ENCODE measurements at places on chromosomes 5 and 9.

DNA sequence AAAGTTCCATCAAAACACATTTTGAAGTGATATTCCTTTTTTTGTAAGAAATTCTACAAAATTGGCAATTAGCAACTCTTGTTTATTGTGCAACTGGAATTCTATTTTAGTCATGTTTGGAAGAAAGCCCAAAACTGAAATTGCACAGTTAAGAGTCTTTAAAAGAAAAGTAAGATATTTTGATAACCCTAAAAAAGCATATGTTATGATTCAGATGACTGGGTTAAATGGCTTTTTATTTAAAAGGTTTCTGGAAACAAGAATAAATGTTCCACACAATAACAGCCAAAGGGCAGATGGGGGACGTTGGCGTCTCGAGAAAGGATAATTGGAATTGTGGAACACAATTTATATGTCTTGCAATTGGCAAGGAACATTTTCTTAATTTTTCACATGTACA is 275.2 kb downstream of the CDH9 start:
- no peak for DNase-seq

DNA sequence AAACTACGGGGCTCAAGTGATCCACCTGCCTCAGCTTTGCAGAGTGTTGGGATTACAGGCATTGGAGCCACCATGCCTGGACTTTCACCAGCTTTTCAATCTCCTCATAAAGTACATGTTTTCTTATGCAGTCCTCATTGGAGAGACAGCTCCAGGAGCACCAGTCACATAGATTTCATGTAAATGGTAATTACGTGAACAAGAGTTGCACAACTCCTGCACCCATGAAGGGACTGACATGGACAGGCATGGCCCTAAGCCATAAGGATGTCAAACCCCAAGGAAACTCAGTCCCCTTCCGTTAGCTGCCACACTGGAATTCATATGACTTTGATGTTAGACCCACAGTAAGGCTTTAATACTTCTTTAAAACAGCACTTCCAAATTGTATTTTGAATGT is 7.6 kb upstream of the ADGRV1 start:
- DNase-seq, result no peak

DNA sequence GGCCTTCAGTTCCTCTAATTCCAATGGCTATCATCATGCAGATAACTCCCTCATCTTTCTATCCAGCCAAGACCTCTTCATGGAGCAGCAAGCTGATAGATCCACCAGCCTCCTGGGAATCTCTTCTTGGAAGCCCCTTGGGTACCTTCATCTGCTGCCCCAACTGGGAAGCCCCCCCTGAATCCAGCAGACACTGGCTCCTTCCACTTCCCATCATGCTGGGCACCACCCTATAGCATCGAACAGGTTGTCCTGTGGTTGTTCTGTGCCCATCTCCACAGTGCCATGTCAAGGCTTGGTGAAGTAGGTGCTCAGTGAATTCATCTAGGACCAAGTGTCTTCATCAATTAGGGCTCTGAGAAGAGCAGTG is 410.4 kb upstream of the KLF4 start:
- DNase-seq, result no peak

DNA sequence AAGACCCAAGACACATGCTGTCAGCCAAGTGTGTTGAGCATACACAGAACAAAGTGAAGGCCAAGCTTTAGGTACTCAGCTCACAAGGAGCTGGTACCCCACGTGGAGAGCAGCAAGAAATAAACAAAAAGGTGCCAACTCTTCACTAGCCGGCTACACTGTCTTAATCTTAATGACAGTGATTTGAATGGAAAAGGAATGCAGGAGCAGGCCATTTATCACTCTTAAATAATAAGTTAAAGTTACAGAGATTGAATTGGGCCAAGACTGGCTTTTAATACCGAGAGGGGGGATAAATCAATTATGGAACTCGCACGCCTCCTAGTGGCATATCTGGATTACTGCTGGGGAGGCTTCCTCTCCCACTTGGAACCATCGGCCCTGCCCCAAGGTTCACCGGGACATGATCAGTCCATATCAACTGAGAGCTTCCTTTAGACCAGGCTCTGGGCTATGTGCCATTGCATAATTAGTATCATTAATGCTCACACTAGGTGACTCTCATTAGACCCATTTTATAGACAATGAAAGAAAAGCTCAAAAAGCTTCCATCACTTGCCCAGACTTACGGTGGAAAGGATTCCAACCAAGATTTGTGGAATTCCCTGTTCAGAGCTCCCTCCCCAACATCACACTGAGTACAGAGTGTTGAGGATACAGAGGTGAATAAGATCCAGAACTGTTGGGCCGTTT is 94.0 kb downstream of the ACTL7B start:
- peak; percentile 3 for DNase-seq

DNA sequence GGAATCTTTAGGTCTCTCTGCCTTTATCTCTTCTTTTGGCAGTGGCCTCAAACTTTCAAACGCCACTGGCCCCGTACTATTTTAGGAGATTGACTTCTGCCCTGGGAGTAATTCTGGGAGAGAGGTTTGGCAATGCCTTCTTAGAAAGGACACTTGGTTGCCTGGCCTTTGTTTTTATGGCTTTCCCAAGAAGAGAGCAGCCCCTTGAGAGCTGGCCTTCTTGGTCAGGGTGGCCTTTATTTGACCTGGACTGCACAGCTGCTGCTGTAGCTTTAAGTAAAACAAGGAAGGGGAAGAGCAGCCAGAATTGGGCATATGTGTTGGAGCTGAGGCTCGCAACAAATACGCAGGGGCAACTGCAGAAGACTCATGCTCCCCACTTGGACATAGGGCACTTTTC is 60.8 kb downstream of the PTPN3 start:
- DNase-seq, result no peak

DNA sequence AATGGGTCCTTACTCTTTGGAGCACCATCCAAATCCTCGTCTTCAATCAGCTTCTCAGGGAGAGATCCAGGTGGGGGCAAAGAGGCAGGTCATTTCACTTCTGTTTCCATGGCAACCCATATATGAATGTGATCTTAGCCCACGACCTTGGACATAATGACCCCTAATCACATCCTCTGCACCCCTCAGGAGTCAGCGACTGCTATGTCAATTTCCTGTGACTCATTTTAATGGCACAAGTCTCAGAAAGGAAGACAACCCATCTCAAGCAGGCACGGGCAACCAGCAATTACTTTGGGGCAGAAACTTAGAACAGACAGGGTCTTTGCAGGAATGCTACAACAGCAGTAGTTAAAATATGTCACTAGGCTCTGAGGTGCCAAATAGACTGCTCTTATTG is 591.2 kb downstream of the TLR4 start:
- no peak for DNase-seq

GRCh38 chr9:8857926-8858595 is 1058.5 kb upstream of the DMAC1 start:
- DNase-seq, result no peak

DNA sequence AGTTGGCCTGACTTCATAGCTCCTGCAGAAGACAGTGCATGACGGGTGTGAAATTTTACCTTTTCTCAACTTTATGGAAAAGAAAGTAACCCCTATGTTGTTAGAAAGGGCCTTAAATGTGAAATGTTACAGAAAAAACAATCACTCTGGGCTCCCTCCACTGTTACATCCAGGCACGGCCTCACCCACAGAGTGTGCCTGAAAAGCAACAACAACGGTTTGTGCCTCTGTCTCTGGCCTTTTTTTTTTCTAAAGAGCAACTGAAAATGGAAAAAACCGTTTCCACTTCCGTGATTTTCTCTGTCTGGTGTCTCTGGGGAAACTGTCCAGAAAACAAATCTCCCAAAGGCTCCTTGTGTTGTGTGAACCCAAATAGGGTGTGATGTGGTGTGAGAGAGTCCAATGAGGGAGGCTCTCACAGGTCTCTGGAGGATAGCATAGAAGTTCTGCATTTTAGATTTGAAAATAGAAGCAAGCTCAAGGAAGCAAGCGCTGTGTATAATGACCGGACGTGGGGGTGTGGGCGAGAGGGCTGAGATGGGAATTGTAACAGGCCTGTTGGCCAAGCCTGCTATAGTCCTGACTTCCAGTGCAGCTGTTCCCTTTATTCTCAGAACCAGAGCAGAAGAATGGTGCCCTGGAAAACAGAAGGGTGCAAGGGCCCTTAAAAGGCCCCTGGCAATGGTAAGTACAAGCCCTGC is 221.8 kb upstream of the TUT7 start:
- DNase-seq, result no peak

- no peak for DNase-seq
These were observed 23.8 kb upstream of the CAMLG start for GRCh38 chr5:134714541-134714940.

DNA sequence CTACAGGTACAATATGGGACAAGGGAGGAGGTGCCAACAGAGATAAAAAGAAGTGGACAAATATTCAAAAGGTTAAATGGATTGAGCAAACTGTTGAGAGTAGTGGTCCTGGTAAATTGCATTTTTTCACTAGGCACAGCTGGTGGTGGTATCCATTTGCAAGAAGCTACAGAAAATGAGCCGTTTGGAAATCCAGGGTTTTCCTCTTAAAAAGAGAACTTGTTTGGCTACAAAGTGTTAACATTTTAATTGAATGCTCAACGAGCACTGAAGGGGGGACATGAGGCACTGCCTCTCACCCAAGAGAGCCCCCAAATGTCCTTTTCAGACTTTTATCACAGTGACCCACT is 491 bp upstream of the ZCCHC9 start:
- DNase-seq, result no peak

- DNase-seq, result no peak
These were observed 141.7 kb downstream of the MVB12B start for GRCh38 chr9:126468141-126468825.
